ENCODE measurements at places on chromosomes 2 and 18. TPM values are rescaled to one million over a fixed set of nuclear protein-coding genes. Genes with fewer than 3 reads are reported as not detected.

The VWA3B gene
- polyA plus RNA-seq: 0.80 TPM

- no peak for DNase-seq
Measured at GRCh38 chr2:200378652-200379290, 72.3 kb downstream of the SPATS2L start.

- no peak for DNase-seq
Measured at GRCh38 chr18:45666520-45666919, 51.2 kb downstream of the SLC14A2 start.

- peak; percentile 84 for DNase-seq
Measured at GRCh38 chr2:43251171-43251731, 24.8 kb upstream of the ZFP36L2 start.

DNA sequence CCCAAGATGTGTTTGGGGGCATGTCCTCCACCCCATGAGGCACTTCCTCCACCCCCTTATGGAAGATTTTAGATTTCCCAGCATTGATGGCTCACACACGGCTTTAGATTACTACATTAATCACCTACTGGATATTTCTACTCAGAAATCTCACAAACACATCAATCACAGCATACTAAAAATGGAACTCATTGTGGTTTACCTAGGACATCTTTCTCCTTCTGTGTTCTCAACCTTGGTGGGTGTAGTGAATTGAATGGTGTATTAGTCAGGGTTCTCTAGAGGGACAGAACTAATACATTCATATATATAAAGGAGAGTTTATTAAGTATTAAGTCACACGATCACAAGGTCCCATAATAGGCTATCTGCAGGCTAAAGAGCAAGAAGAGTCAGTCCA, 82.1 kb upstream of the CYRIA start:
- no peak for DNase-seq

All from left kidney (tissue), 8 donors.